ENCODE measurements at places on chromosomes 13 and 19.

- peak; percentile 91 for DNase-seq
Observed at GRCh38 chr19:18388100-18388959, 2.4 kb downstream of the GDF15 start.

- peak; percentile 39 for DNase-seq
Observed at GRCh38 chr19:15072930-15073647, 8.9 kb upstream of the OR1I1 start.

DNA sequence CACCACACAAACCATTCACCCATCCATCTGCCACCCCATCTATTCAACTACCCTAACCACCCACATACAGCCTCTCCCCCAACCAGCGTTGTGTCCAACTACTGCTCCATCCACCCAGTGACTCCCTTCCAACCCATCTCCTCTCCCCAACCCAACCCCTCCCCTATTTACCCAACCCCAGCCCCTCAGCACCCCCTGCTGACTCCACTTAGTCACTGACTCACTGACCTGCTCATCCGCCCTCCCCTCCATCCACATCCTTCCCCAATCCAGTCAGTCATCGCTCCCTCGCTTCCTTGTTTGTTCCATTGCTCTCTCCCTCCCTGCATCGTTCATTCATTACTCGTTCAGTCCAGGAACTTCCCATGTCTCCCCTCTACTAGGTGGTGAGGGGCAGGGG is 39.2 kb downstream of the KCNC3 start:
- no peak for DNase-seq

DNA sequence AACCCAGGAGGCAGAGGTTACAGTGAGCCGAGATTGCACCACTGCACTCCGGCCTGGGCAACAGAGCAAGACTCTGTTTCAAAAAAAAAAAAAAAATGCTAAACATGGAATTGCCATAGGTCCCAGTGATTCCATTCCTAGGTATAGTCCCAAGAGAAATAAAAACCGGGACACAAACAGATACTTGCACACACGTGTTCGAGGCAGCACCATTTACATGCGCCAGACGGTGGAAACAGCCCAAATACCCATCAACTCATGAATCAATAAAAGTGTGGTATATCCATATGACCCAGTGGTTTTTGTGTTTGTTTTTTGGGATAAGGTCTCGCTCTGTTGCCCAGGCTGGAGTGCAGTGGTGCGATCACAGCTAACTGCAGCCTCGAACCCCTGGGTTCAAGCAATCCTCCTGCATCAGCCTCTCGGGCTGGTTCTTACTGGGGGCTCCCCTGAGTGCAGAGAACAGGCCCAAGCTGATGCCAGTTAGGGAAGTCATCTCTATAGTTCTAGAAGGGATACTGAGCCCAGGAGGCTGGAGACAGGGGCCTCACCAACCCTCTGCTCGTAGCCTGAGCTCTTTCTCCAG is 8.5 kb downstream of the KLF2 start:
- DNase-seq: no peak

- DNase-seq: no peak
Observed at GRCh38 chr19:1472231-1473084, 6.6 kb downstream of the C19orf25 start.

- no peak for DNase-seq
Observed at GRCh38 chr13:75049735-75050335, 432.1 kb downstream of the TBC1D4 start.

GRCh38 chr13:60707878-60708277 is 310.9 kb downstream of the TDRD3 start:
- DNase-seq: no peak

DNA sequence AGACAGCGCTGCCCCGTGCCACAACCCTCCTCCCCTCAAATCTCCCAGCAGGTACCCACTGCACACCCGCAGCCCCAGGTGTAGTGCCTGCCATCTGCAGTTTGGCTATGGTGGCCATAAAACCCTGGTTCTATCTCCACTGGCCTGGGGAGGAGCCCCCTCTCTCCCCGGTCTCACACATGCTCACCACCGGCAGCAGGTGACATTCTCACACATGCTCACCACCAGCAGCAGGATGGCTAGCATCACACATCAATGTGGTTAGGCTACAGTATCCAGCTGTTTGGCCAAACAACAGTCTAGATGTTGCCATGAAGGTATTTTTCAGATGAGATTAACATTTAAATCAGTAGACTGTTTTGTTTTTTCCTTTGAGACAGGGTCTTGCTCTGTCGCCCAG is 31.1 kb downstream of the ELL start:
- DNase-seq: no peak

- peak; percentile 79 for DNase-seq
Observed at GRCh38 chr13:29594710-29595379, 643 bp downstream of the SLC7A1 start.

DNA sequence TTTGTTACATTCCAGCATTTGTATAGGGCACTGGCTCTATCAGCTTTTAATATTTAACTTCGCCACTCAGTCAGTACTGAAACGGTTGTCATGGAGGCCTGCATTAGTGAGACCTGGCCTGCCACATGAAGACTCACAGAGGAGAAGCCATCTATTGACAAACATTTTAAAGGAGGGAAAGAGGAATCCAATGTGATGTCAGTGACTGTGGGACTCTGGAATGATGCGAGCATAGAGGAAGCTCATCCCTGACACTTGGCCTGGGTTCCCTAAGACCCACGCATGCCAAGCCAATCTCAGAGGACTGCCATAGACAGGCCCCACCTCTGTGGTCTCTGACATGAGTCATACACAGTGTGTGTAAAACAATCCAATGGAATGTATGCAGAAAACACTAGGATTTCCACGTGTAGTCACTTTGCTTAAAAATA is 7.9 kb upstream of the DPY19L3 start:
- DNase-seq: peak; percentile 81

DNA sequence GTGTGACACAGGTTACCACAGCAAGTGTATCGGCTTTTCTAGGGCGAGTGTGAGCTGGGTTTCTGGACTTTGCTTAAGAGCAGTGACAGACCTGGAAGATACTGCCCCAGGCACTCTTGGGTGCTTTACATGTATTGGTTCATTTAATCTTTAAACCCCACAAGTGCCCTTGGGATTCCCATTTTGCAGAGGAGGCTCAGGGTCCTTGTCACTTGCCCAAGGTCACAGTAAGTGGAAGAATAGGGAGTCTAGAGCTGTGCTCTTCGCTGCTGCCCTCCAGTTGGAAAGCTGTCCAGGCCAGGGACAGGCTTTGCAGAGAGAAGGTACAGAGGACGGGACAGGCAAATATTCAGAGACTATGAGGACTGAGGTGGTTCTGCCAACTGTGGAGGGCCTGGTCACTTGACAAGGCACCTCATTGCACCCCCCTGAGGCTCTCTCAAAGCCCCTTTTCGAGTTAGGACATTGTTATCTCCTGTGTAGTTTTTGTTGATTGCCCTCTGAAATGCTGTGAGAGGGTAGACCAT is 42.4 kb downstream of the BBC3 start:
- no peak for DNase-seq

- DNase-seq: no peak
Observed at GRCh38 chr13:48231933-48232332, 1.1 kb upstream of the ITM2B start.

DNA sequence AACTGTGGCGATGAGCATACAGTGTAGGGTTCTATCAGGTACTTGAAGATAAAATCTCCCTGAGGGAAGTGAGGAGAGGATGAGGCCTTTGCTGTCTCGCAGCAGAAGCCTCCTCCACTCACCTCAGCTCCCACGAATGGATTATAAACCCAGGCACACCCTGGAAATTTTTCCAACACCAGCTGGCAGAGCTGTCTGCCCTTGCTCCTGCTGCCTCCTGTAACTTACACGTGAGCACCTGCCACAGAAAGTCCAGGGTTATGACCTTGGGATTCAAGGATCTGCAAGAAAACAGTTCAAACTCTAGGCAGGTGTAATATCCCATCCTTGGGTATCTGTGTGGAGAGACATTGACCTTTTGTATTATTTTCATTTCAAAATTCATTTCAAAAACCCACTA is 70.9 kb upstream of the MYO16 start:
- DNase-seq: no peak

DNA sequence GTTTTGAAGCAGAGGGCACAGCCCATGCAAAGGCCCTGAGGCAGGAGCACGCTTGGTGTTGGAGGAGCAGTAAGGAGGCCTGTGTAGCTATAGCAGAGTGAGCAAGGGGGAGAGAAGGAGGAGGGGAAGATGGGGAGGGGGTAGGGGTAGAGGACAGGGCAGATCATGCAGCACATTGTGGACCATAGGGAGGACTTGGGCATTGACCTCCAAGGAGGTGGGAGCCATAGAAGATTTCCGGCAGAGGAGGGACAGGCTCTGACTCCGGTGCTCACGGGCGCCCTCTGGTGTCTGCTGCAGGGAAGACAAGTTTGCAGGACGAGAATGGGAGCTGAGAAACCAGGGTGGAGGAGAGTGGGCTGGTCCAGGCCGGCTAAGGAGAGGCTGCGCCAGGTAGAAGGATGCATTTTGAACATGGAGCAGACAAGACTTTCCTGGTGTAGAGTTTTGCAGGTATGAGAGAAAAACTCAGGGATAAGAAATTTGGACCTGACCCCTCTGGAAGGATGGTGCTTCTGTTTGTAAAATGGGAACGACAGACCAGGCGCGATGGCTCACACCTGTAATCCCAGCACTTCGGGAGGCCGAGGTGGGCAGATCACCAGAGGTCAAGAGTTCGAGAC is 13.7 kb upstream of the CREB3L3 start:
- peak; percentile 78 for DNase-seq

DNA sequence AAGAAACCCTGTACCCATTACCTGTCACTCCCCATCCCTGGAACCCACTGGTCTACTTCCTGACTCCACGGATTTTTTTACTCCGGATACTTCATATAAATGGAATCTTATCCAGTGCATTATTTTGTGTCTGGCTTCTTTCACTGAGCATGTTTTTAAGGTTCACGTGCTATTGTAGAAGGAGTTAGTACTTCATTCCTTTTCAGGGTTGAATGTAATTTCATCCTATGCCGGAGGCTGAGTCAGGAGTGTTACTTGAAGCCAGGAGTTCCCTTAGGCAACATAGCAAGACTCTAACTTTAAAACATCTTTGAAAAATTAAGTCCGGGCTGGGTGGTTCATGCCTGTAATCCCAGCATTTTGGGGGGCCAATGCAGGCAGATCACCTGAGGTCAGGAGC is 17.9 kb upstream of the ELAVL1 start:
- DNase-seq: no peak

- no peak for DNase-seq
Observed at GRCh38 chr13:108573455-108573854, 56.0 kb upstream of the MYO16 start.

DNA sequence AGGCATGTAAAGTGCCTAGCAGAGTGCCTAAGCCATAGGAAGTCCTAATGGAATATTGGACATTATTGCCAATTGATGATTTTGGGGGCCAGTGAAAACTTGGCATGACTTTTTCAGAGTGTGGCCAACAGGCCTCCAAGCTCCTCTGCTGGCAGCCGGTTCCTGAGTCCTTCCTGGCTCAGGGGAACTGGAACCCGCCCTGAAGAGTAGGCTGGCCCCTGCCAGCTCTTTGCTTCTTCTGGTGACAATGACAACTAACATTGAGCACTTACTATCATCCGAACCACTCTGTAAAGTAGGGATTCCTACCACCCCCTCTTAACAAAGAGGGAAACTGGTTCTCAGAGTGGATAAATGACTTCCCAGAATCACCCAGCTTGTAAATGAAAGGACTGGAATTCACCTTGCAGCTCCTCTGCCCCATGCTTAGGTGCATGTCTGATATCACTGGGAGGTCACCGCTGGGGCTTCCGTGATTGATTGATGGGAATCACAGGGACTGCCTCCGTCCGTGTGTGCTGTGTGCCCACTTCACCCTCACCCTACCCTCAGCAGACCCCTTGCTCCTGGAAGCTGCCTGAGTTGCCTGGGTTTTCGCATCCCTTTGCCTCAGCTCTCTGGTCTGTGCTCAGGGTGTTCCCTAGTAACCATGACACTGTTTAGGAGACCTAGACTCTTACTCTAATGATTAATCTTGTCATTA is 50.6 kb downstream of the TNFRSF19 start:
- DNase-seq: no peak

DNA sequence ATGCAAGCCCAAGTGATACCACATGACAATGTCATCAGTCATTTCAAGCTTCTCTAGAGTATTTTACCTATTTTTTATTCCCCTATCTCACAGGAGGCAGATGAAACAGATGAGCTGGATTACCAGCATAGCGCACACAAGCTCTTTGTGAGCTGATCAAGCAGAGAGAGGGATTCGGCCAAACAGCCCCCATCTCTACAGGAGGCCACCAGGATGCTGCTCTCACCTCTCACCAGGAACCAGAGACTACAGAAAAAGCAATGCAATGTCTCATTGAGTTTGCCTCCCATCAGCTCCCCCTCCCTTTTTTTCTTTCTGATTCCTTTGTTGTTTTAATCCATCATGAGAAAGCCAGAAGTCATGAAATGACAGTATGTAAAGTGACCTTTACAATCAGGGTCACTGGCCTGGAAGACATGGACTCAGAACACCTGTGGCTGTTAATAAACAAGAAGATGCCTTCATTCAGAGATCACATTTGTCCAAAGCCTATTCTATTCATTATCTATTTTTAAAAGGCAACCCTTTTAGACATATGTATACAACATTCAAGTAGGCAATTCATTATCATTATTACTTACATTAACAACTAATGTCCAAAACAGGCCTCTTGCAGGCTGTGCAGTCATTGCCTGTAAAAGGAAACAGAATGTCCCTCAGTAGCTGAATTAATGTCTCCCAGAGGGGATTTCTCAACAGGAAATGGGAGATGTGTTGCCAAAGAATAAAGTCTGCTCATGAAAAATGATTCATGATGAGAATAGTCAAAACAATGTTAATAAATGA is 656.6 kb downstream of the TBC1D4 start:
- peak; percentile 42 for DNase-seq
